ENCODE measurements at places on chromosomes 3 and 15.

- no peak for DNase-seq
Measured at GRCh38 chr15:75213768-75214221, 12.1 kb downstream of the C15orf39 start.

- no peak for DNase-seq
Measured at GRCh38 chr3:76131396-76132153, 346.2 kb upstream of the ZNF717 start.

- DNase-seq = no peak
Measured at GRCh38 chr3:144263706-144264105, 292.1 kb downstream of the DIPK2A start.

- DNase-seq = no peak
Measured at GRCh38 chr3:180199417-180199995, 162.8 kb upstream of the PEX5L start.

DNA sequence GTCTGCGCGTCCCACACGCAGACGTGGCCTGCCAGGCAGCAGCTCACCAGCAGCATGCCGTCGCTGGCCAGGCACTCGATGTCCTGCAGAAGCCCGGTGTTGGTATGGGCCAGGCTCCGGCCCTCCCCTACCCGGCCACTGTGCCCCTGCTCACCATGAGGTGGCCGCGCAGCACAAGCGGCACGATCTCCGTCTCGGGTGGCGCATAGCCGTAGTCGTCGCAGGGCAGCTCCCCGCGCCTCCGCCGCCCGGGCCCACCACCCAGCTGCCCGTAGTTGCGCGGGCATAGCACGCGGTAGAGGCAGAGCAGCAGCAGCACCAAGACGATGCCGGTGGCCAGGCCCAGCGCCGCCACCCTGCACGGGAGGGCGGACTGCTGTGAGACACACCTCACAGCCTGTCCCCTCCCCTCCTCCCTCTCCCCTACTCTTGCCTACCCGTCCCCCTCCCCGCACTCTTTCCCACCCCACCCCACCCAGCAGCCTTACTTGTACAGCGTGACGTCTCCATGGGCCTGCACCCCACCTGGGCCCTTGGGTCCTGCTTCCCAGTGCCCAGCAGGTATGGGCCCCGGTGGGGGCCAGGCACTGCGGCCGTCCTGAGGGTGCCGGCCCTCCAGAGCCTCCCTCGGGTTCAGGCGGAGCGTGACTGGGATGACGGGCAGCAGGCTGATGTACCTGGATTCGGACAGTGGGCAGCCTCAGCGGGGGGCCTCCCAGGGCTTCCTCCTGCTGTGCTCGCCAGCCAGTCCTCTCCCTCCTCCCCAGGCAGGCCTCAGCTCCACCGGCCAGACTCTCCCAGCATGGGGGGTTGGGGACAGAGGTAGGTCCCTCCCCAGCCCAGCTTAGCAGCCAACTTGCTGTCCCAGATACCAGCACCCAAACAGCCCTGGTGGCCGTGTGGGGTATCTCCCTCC, 37.6 kb downstream of the PTPN23 start:
- DNase-seq = peak; percentile 23

DNA sequence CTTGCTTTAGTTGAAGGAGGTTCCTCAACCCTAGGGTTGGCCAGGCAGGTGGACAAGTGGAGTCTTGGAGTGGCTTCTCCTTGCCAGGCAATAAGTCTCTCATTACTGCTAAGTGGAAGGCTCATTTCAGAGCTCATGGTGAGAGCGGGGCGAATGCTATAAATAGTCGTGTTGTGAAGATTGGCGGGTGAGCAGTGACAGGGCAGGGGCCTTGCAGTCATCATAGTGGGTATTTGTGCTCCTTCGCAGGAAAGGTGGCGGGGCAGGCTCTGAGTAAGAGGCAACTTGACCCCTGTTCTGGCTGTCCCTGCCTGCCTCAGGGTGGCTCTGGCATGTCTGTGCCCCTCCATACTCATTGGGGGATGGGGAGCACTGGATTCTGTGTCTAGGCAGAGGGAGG, 8.7 kb upstream of the GRM2 start:
- no peak for DNase-seq

GRCh38 chr3:170949211-170949610, 40.8 kb upstream of the EIF5A2 start:
- DNase-seq = no peak

- DNase-seq = no peak
Measured at GRCh38 chr3:107884719-107885460, 205.9 kb downstream of the CD47 start.

GRCh38 chr3:172096881-172097420, 57.6 kb downstream of the FNDC3B start:
- no peak for DNase-seq

- no peak for DNase-seq
Measured at GRCh38 chr15:41917767-41918430, 24.0 kb upstream of the SPTBN5 start.

- DNase-seq = no peak
Measured at GRCh38 chr15:96262097-96262496, 68.4 kb upstream of the NR2F2 start.

DNA sequence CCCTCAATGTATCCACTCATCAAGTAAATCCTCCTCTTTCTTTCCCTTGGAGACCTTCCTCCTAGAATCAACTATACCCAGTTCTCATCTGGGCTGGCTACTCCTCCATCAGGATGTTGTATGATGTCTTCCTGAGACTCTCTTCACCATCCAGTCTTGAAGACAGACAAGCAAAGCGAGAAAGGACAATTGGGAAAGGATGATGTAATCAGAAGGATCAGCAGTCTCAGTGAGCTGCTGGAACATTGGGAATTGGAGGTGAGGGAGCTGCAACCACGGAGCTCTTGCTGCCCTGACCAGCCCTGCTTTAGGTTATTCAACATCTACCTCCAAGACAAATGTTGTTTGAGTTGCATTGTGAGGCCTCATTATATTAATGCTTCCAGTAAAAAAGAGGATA, 48.0 kb upstream of the UBP1 start:
- DNase-seq = no peak

- DNase-seq = no peak
Measured at GRCh38 chr3:72128921-72129320, 344.0 kb upstream of the PROK2 start.

DNA sequence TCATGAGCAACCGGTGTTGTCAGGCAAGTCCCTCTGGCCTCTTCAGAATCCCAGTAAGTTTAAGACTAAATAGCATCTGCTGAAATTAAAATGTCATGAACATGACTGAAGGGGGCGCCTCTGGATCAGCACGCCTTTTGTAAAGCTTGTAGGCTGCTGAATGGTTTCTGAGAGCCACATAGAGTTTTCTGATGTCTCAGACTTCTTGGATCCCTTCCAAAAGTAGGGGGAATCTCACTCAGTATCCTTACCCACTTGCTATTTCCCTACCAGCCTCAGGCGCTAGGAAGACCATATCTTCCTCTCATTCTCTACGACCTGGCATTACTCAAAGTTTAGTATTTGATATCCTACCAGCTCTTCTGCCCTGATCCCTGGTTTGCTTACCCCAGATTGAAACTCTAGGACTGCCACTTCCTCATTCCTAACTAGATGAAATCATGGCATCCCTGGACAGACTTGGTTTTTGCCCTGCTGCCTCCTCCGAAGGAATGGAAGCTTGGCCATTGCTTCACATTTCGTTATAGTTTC, 62.7 kb upstream of the CD47 start:
- DNase-seq = peak; percentile 46

- DNase-seq = no peak
Measured at GRCh38 chr3:189186101-189186500, 14.3 kb downstream of the TPRG1 start.

DNA sequence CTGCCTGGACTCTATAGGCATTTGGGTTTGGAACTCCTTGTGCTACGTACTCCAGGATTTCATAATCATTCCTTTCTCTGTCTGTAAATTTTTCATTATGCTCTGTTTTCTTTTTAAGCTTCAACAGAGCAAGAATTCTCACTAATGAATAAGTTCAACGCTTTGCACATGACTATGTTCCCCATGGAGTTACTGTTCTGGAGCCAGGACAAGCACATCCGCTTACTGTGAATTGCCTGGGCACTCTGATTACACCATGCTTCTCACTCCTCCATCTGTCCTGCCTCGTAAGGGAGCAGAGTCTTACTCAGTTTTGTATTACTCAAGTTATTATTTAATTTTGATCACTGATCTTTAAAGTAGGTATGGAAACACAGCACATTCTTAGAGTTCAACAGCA, 472.7 kb downstream of the RAP2B start:
- no peak for DNase-seq

- no peak for DNase-seq
Measured at GRCh38 chr3:140292684-140293083, 357.7 kb downstream of the CLSTN2 start.

DNA sequence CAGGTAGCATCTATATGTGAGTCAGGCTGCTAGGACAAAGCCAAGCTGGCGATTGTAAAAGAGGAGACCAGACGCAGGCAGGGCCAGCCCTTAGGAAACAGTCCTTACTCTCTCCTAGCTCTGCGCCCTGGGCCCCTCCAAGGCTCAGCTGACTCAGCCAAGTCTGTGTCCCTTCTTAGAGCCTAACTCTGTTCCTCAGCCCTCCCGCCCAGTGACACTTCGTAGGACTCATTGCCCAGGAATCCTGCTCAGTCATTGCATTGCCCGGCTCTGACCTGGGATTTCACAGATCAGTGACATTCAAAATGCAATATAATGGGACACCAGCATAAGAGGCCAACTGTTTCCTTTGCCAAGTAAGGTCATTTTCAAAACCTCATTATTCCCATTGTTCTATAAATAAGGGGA, 244.2 kb downstream of the TLE3 start:
- DNase-seq = no peak

- DNase-seq = no peak
Measured at GRCh38 chr15:32029409-32029861, 880 bp upstream of the CHRNA7 start.

DNA sequence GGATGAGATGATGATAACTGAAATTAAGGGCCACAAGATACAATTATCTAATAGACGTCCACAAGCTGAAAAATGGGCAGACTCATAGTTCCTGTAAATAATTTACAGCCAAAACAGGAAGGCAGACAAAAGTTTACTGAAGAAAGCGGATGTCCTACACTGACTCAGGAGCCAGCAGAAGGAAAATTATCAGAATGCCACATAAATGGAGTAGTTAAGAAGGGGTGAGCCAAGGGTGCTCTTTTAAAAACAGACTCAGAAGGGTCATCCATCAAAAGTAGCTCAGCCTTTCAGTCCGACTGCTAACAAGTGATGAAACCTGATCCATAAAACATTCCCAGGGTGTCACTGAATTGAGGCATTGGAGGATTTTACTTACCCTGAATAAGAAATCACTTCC, 39.8 kb downstream of the TUSC7 start:
- DNase-seq = no peak

- no peak for DNase-seq
Measured at GRCh38 chr3:69271098-69271497, 114.8 kb downstream of the FRMD4B start.

DNA sequence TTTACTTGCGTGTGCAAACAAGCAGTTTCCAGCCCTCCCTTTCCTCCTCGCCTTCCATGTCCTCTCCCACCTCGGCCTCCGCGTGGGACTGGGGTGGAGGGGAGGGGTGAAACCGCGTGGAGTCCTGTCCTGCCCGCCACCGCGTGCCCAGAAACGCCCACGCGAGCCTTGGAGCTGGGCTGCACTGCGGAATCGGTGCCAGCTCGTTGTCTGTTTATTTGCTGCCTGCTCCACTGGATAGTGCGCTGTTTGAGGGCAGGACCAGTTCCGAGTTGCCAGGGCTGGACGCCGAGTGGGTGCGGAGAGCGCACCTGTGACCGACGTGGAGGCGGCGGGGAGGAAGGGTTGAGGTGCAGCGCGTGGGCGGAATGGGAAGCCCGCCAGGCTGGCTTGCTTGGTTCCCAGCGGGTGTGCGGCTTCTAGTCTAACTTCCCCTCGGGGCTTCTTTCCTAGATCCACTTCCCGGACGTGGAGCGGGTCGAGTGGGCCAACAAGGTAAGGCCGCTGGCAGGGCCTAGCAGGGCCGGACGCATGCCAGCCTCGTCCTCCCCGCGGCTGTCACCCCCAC, 17.3 kb downstream of the ESYT3 start:
- DNase-seq = no peak

DNA sequence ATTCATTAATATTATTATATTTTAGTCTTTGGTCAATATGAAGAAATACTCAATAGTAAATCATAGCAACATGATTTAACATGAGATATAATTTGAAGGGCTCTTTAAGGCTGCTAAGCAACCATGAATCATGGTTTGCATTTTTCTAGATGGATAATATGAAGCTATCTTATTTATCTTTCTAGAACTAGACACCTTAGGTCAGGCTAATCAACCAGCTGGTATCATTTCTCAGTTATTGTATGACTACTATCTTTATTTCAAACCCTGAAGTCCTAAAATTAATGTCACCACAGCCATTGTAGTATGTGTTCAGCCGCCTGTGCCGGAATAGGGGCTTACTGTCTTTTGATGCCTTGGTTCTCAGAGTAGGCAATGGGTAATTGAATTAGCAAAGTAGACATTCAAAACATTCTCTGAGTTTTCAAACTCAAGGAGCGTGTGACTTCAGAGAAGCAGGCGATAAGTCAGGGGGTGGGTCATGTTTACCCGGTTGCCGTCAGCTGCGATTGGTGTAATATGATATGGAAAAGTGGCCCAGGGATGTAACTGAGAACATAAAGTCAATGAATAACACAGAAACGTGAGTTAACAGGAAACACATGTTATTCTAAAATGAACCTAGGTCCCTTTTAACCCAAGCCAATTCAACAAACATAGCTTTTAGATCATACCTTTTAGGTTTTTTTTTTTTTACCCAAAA, 93.4 kb upstream of the CTDSPL start:
- DNase-seq = no peak

DNA sequence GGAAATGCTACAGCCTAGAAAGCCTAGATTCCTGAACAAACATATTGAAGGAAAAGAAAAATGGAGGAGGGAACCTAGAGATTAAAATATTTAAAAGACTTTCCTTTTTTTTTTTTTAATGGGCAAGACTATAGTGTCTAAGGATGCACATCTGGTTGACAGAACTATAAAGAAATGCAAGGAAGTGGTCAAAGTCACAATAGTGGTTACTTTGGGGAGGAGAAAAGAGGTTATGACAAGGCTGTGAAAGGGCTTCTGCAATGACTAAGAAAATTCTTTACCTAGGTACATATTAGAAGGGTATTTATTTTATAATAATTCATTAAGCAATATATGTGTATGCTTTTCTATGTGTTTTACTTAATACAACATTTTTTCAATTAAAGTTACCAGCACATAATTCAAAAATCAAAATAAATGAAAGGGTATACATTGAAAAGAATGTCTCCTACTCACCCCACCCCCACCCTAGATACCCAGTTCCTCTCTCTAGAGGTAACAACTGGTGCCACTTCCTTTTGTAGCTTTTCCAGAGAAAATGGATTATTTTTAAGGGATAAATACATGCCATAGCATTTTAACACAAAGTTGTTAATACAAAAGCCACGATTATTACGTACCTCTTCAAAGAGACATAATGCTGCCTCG, 70.1 kb downstream of the HERC1 start:
- peak; percentile 28 for DNase-seq

- DNase-seq = no peak
Measured at GRCh38 chr3:193729601-193730000, 136.6 kb downstream of the OPA1 start.

GRCh38 chr3:48130321-48130904, 57.8 kb downstream of the CDC25A start:
- no peak for DNase-seq

GRCh38 chr3:140244893-140245292, 309.9 kb downstream of the CLSTN2 start:
- DNase-seq = no peak
